Stimulated activated CD4-positive, alpha-beta T cell treated with anti-CD3 and anti-CD28 coated beads, Interleukin-15, amount 100 ng/mL, for 1 hour (primary cell): ENCODE measurements at places on chromosomes 3 and 15.

DNA sequence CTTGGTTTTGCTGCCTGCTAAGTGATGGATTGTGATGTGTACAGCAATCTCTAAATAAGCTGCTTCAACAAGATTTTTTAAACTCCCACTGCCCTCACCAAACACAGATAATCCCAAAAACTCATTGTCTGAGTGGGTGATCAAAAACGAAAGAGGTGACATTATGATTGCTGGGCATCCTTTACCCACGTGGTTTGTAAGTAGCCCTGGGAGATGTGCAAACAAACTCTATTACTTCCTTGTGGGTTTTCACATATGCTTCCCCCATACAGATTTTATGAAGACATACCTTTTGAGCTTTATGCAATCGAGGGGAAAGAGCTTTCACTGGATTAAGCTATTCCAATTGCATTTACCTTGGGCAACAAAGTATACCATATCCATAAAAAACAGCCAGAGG is 1000.4 kb downstream of the FHIT start:
- DNase-seq: no peak

DNA sequence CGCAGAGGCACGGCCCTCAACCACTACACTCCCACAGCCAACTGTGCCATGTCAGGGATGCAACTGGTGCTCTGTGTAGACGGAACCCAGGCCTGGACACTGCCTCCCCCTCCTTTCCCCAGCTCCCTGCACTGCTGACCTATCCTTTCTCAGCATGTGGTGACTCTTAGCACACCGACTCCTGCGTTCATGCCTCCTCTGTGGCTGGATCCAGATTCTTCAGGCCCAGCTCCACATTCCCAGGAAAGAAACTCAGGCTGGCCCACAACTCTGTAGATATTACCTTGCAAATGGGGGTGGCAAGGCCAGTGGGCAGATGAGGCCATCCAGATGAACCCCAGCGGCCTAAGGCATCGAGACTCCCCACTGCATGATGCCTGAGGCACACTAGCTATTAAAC is 272.7 kb downstream of the OCA2 start:
- DNase-seq: no peak

GRCh38 chr3:63880653-63881052 is 17.0 kb downstream of the ATXN7 start:
- no peak for DNase-seq

DNA sequence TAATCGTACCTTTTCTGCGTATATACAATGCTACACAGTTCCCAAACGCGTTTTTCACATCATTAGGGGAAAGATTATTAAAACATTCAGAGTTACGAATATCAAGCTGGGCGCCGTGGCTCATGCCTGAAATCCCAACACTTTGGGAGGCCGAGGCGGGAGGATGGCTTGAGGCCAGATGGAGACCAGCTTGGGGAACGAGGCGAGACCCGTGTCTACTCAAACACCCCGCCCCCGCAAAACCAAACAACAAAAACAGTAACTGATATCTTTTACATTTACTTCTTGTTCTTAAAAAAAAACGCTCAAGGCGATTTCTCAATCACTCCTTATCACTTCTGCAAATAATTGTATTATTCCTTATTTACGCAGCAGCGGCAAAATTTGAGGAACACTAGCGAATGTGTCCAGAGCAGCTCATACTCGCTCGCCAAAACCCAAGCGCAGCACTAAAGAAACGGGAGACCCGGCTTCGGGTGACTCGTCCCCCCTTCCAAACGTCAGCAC is 1.2 kb downstream of the ZBTB11 start:
- no peak for DNase-seq

DNA sequence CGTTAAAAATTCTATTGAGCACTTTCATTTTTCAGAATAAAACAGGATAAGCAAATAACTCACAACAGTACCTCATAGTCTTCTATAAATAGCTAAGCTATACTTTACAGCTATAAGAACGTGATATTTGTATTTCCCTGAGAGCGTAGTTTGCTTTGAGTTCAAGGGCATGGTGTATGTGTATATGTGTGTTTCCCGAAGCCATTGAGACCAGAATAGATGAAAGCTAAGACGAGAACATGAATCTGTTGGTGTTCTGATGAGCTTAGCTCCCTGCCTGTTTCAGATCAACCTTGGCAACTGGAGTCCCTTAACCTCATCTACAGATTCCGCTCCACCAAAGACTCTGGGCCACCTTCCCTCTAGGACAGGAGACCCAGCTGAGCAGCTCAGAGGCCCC is 59.5 kb upstream of the MCF2L2 start:
- no peak for DNase-seq

DNA sequence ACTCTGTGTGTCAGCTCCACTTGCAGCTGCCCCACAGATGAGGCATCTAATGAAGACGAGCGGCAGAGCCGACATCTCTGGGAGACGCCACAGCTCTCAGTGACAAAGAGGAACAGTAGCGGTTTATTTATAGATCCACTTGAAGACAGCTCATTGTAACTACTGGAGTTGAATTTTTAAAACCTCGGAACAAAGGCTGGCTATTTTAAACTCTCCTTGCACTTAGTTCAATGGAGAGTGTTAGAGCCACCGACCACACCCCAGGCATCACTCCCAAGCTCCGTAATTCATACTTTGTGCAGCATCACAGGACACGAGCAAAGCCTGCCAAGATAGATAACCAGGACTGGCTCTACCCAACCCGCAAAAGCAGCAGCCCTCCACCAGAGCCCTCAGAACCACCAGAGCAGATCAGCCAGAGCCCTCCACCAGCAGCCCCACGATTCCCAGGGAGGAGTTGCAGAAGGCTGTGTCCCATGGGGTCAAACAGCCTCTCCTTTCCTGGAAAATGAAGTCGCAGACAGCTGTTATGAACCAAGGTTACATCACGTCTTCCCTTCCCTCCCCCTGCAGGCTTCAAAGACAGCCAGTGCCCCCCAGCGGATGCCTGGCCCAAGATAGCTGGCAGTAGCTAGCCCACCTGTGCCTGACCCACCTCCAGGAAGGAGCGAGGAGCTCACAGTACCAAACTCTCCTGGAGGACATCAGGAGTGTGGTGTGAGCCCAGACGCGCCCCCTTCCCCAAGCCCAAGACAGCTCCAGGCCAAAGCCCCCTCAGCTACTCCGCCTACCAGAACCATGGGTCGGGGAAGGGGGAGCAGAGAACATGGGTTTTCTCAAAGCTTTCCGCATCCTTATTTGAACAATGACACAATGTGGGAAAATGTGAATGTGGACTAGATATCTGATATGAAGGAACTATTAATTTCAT is 45.7 kb downstream of the POC1A start:
- no peak for DNase-seq

- DNase-seq: no peak
These were observed 56.3 kb upstream of the EPHB3 start for GRCh38 chr3:184505076-184505878.

DNA sequence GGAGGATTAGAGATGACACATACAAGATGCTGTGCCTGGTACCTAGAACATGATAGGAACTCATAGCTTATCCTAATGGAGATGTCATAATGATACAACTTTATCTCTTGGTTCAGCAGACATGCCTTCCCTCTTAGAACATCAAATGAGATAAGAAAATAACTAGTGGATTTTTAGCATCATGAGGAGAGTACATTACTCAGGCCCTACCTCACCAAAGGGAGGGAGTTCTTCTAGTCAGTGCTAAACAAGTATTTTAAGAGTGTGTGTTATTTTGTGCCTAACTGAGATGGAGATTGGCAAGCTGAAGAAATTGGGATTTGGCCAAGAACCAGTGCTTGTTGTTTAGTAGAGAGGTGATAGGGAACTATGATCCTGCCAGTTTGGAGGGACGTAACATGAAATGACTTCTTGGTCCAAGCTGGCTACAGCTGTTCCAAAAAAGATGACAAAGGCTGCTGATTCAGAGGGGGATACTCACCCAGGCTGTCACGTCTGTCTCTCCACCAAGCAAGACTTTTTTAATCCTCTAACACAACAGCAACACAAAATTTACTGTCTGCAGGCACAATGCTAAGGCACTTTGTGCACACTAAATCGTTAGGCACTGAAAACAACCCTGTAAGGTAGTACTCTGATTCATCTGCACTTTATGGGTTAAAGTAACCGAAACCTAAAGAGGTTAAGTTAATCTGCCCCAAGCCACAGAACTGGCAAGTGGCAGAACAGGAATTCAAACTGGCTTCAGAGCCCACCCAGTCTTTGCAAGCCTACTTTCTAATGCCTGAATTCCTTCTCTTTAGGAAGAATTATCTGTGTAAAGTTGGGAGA is 126.5 kb downstream of the CMSS1 start:
- no peak for DNase-seq

DNA sequence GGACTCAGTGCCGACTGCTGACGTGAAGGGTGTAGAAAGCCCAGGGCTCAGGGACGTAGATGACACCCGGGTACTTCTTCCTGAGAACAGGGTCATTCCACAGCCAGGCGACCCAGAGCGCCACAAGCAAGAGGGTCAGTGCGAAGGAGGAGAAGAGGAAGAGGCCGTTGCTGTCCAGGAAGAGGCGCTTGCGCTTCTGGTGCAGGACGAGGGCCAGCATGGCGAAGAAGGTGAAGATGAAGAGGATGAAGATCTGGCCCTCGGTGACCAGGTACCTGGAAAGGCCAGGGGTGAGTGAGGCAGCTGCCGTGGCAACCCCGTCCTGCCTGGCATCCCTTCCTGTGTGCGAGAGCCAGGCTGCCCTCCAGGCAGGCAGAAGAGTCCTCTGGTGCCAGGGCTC is 3.0 kb upstream of the CALML4 start:
- DNase-seq: no peak

GRCh38 chr3:117263745-117264144 is 554.2 kb downstream of the TUSC7 start:
- no peak for DNase-seq

- no peak for DNase-seq
These were observed 145.4 kb upstream of the PROK2 start for GRCh38 chr3:71930056-71930991.

DNA sequence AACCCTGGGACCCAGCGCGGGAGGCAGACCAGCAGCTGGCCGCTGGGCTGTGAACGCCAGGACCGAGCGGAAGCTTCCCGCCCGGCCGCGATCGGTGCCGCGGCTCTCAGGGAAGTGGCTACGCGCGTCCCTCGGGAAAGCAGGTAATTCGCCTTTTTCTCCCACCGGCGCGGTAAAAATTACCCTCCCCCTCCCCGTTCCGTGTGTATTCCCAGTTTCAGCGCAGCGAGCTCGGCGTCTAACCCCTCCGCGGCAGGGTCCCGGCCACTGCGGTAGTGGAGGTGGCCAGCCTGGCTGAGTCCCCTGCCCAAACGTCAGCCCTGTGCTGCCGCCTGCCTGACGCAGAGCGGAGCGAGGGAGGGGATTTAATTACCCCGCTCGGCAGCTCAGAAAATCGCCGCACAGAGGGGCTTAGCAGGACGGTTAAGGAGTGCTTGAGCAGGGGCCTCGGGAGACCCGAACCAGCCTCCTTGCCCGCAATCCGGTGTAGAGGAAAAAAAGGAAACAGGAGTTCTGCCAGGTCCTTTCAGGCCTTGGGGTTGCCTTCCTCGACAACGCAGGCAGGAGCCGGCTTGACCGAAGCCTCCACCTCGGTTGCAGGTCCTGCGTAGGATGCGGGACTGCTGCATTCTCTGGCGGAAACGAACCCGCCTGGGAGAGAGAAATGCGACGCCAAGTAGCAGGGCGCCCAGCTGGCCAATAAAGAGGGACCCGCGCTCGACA is 2.9 kb downstream of the GATA2 start:
- DNase-seq: no peak

DNA sequence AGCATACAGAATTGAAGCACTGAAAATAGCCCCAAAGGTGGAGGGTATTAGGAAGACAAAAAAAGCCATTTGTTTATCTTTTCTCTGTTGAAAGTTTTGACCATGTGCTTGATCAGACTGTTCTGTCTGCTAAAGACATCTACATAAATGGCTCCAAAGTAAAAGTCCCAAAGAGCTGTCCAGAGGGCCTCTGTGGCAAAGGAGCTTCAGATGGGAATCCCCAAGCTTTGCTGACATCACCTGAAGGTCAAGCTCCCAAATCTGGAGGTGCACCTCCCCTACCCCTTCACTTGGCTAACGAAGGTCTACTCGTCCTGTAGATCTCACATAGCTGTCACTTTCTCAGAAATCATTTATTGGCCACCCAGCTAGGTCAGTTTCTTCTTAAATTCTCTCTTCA is 194.6 kb upstream of the SLC2A2 start:
- DNase-seq: no peak

- no peak for DNase-seq
These were observed 34.4 kb upstream of the LCTL start for GRCh38 chr15:66600240-66600627.

DNA sequence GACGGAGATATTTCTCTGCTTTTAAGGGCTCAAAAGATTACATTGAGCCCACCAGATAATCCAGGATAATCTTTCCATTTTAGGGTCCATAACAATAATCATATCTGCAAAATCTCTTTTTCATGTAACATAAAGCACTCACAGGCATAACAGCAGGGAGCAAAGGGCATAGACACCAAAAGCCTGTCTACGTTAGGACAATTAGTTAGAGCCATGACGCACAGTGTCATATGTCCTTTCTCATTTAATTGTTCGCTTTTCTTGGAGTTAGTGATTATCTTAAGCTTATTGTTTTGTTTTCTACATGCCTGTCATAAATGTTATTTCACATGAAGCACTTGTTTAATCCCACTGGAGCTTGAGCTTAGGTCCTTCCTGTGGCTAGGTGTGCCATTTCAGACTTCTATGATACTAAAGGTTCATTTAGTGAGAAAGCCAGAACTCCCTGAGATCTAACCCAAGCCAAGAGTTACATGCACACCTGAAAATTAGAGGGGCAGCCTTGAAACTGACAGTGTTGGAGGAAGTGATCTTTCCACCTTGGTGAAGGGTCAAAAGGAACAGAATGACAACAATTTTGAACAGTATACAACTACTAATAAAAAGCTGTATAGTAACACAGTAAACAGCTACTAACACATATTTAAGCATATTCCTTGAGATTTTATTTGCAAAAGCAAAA is 11.7 kb upstream of the HHATL start:
- DNase-seq: no peak

DNA sequence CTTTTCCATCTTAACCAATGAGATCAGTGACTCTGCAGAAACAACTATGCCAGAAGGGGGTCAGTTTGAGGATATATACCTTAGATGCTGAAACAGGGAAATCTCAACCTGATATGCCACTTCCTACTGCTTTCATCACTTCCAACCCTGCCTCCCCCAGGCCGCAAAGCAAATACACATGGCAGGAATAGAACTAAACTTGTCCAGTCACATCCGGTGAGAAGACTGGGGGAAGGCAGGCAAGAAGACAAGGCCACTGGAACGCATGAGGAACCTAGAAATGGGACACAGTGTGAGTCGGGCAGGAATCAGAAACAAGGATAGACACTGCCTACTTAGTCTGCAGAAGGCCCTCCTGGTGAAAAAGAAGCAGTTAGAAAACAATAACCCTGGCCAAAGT is 90.6 kb downstream of the MYO5A start:
- DNase-seq: no peak

DNA sequence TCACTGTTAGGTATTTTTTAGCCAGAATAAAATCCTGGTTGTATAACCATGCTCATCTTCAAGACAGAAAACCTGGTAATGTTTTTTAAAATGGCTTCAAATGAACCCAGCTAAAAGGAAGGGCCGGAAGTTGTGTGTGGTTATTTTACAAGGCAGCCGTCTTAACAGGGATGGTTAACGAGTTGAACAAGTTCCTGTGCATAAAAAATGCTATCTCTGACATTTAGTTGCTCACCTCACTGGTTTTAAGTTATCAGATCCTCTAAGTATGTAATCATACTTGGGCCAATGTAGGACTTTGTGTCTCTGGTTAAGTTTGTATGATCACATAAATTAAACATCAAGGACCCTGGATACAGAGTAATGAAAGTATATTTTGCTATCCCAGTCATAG is 2.1 kb downstream of the ATP11B start:
- DNase-seq: no peak

- no peak for DNase-seq
These were observed 450.3 kb downstream of the IL5RA start for GRCh38 chr3:2659896-2660295.
